ENCODE measurements at places on chromosomes 5 and 9.
A peak's percentile ranks its signal among the peaks of the same experiment; 100 is the strongest.

DNA sequence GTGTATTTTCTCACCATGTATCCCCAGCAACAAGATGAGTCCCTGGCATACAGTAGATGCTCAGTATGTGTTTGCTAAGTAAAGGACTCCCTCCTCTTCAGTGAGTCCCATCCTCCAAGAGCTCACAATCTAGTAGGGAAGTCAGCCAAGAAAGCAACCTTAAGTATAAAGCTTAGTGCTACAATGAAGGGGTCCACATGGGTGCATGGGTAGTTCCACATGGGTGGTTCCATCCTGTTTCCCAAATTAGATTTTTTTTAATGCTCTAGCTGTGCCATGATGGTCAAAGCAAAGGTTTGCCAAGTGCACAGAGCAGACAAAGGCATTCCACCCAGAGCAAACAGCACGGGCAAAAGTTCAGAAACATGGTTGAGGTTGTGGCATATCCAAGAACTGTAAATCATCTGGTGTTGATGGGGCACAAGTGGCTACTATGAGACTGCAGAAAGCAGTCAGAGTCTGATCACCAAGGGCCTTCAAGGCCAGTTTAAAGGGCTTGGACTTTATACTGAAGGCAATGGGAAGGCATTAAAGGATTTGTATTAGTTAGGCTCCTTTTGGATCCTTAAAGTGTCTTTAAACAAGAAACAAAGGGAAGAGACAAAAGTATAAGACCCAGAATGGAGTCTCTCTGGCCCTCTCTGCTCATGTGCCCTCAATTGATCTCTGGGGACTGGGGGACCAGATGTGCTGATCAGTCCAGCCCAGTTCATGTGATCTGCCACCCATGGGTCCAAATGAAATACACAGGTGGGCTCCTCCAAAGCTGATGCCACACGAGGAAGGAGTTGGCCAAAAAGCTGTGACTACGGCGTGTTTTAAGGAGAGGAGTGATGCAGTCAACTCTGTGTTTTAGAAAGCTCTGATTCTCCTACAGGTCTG is 9.0 kb upstream of the CPLX2 start:
- no peak for DNase-seq

GRCh38 chr5:80654054-80654390 is 430 bp upstream of the MSH3 start:
- DNase-seq, result peak; percentile 32

- no peak for DNase-seq
These were observed 44.4 kb downstream of the GNAQ start for GRCh38 chr9:77987081-77987656.

GRCh38 chr5:160486573-160486972 is 64.9 kb downstream of the PTTG1 start:
- no peak for DNase-seq

DNA sequence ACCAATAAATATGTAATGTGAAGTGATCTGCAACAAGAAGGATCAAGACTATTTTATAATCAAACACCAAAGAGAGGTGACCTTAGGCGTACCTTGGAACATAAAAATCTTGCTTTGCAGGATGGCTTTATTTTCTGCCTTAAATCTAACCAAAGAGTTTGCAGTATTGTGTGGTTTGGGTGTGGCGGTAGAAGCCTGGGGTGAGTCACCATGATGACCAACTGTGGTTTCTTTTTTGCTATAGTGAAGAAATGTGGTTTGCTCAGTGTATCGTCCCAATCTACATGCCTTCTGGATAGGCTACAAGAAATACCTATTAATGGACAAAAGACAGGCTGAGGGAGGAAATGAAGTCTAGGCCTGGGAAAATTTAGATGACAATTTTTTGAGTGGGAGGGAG is 5.1 kb upstream of the CAST start:
- no peak for DNase-seq

- no peak for DNase-seq
These were observed 5.9 kb upstream of the TRPM3 start for GRCh38 chr9:71127301-71127700.

- no peak for DNase-seq
These were observed 19.3 kb downstream of the RASEF start for GRCh38 chr9:83043597-83043996.

DNA sequence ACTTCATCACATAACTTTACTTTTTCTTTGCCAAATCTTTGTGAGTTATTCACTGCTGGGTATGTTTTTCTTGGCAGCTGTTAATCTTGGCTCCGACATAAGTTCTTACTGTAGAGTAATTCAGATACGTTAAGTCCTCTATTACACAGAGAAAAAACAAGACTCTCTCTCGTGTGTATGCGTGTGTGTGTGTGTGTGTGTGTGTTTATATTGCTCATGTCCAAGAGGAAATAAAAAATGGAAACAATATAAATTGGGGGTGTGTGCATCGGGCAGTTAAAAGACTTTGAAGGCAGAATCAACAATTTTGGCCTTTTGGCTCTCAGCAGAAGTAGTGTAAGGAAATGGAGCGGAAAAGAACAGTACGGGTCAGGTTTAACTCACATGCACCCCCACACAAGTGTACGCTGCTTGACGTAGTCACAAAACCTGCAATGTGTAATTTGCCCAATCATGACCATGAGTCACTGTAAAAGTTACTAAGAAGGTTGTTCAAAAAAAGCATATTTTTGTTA is 67.2 kb upstream of the IFNE start:
- DNase-seq, result no peak

DNA sequence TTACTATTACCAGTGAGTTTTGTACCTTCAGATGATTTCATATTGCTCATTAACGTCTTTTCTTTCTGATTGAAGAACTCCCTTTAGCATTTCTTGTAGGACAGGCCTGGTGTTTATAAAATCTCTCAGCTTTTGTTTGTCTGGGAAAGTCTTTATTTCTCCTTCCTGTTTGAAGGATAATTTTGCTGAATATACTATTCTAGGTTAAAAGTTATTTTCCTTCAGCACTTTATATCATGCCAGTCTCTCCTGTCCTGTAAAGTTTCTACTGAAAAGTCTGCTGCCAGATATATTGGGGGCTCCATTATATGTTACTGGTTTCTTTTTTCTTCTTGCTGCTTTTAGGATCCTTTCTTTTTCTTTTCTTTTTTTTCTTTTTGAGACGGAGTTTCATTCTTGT is 13.3 kb downstream of the CDK7 start:
- no peak for DNase-seq

DNA sequence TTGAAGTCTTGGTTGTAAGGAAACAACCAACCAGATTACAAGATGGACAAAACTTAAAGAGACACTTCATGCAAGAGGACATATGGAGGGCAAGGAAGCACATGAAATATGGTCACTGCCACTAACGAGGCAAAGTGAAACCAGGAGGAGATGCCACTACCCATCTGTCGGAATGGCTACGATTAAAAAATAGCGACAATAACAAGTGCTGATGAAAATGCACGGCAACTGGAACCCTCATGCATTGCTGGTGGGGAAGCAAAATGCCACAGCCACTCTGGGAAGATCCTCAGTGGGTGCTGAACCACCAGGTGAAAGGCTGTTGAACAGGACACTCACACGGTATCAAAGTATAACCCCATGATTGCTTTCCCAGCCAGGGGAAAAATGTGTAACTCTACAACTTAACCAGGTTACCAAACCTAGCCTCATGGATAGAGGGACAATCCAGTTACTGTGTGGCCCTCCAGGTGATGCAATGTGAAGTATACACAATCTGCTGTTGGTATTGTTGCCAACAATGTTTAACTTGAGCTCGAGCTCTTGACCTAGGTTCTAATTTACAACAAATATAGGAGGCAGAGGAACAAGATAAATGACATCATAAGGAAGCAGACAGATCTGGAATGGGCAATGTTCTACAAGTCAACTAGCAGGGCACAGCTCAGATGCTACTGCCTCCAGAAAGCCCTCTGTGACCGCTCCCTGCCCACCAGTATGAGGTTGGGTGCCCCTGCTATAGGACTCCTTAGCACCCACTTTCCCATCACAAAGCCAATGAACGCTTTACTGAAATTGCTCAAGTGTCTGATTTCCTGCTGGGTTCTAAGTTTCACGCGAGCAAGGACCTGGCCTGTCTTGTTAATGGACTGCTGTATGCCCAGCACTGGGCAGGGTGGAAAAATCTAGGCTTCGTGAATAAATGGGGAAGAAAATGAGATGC is 25.8 kb downstream of the SH3PXD2B start:
- no peak for DNase-seq
